ENCODE measurements at places on chromosomes 2 and 18.

DNA sequence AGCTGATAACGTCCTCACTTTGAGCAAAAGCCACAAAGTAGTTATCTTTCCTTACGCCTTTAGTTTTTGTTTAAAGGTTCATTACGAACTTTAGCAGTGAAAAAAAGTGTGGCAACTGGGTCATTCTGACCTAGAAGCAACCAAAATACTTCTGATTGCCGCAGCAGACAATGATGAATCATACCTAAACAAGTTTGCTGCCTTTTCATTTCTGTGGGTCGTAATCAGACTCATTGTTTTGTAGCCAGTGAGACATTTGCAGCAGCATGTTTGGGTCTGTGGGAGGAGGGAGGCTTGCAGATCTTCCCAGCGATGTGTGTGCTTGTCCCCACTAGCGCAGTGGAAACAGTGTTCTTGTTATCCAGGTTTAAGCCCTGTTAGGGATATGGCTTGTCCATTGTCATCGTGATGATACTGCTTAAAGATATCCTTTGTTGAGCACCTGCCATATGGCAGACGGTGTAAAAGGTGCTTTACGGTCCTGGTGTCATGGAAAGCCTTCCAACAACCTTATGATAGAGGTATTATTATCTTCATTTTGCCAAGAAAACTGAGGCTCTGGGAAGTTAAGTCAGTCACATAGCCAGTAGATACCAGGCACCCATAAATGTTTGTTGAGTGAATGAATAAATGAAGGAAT lies 1.3 kb upstream of the GREB1 start:
- DNase-seq, result no peak

DNA sequence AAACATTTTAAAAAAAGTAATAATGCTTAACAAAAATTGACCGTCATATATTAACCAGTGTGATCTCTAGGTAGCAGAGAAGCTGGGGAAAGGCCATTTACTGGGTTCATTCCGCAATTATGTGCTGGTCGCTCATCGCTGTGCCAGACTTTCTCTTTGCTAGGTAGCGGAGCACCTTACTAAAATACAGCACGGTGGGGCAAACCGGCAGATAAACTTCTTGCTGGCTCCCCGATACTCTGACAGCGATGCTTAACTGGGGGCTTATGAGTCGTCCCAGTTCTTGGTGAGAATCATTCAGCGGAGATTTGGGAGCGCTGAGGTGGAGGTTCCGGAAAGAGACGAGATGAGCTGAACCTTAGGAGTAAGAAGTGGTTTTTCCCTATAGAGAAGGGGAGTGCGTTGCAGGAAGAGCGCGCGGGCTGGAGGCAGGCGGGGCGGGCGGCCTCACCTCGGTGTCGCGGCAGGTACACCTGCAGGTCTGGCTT lies 605 bp downstream of the C2orf68 start:
- DNase-seq, result no peak

- DNase-seq, result no peak
Observed at GRCh38 chr2:218010140-218010983, 7.6 kb upstream of the TNS1 start.

DNA sequence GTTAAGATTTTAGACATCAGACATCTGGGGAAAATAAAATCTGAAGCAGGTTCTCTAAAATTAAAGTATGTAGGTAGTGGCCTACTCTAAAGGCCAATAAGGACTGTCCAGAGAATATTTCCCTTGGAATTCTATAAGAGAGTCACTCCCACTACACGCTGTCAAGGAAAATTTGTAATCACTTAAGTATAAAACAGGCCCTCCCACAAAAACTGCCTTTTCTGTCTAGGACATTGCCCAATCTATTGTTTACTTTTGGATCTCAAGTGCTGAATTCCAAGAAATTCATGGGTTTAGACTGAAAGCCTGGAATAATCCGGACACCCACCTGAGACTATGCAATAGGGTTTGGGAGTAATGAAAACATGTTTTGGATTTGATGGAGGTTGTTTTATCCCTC lies 1.7 kb upstream of the SRBD1 start:
- DNase-seq, result no peak

GRCh38 chr2:204225671-204226073 lies 289.1 kb downstream of the ICOS start:
- DNase-seq, result no peak

DNA sequence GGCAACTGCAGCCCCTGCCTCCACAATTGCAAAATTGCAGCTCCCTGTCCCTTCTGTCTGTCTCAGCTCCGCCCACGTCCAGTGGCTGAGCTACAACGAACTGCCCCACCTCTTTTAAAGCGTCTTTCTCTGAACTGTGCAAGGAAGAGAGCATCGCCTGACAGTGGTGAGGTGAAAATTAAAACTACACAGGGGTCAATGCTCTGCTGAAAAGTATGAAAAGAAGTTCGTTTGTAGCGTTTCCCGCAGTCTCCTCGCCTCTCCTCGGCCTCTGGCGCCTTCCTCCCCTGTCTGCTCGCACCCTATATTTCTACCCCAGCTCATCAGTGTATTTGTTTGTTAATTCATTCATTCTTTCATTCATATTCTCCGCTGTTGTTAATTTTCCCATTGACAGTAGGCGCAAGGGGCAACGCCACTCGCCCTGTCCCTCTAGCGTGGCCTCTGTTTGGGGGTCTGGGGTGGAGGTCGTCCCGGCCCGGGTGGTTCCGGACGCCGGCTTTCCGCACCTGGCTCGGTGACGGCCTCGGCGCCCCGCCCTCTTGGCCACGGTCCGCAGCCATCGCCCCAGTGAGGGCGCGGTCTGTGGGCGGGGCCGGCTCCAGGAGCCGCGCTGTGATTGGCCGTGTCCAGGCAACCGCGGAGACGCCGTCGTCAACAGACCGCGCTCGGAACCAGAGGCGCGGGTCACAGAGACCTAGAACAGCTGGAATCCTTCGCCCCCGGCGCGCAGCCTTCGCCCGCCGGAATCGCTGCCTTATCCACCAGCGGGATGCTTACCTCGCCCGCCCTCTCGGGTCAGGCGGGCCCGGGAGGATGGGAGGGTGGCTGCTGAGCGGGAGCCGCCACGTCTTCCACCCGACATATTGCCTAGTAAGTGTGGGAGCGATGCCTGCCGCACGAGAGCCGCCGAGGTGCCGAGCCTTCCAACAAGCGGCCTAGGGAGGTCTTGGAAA lies at the start of gene VWA3B:
TSS of gene VWA3B (plus strand) at position 677 of the 956 bp plus-strand sequence. CDS start 5,926 bp downstream, outside the sequence.
- DNase-seq, result no peak

GRCh38 chr2:206054952-206055351 lies 31.0 kb downstream of the INO80D start:
- no peak for DNase-seq

DNA sequence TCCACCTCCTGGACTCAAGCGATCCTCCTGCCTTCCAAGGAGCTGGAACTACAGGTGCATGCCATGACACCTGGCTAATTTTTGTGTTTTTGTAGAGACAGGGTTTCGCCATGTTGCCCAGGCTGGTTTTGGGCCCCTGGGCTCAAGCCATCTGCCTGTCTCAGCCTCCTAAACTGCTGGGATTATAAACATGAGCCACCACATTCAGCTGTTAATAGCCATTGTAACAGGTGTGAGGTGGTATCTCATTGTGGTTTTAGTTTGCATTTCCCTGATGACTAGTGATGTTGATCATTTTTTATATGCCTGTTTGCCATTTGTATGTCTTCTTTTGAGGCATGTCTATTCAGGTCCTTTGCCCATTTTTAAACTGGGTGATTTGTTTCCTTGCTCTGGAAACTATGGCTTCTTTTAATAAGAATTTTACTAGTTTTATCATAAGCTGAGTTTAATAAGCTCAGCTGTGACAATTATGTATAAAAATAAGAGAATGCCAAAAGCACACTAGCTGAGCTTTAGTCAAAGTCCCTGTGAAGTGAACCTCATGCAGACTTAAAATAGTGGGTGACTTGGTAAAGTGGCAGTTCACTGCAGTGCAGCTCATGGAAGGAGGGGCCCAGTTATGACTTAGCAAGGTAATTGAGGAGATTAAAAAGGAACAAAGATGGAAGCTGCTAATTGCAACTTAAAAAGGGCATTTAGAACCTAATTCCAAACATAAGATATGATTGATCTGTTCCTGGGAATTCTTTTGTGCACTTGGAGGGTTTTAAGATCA lies 465.1 kb downstream of the TGIF1 start:
- DNase-seq, result no peak

DNA sequence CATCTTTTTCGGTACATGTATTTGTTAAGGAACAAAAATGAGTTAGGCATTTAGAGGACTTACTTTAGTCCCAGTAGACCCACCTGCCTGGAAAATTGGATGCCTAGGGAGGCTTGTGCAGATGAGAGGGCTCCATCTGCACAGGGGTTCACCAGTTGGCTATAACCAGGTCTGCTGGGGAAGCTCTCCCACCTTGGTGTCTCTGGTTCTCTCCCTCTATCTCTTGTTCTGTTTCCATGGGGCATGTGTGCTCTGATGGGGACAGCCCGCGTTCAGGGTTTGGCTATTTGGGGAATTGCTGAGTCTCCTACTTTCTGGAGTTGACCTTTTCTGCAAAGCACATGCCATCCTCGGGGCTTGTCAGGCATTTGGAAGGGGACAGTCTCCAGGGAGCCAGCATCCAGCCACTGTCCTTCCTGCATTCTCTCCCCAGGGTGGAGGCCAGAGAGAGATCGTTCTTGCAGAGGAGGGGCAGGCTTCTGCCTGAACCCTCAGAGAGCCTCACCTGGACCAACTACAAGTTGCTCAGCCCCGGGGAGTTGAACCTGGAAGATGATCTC lies 157.3 kb downstream of the KLHL29 start:
- DNase-seq, result no peak

- no peak for DNase-seq
Observed at GRCh38 chr2:60560734-60561644, 7.5 kb upstream of the BCL11A start.

DNA sequence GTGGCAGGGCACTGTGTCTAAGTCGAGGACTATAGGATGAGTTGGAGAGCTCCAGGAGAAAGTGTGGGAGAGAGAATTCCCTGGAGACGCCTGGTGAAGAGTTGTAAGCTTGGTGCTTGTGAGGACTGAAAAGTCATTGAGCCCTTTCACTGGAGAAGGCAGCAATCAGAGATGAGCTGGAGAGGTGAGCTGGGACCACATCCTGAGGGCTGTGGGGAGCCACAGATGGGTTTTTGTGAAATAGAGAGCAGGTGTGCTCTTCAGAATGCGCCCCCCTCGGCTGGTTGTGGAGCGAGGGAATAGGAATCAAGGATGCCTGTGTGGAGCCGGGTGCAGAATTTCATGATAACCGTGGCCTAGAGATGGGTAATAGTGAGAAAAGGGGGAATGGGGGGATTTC lies 224.3 kb downstream of the KLHL29 start:
- DNase-seq, result no peak

All from SIG-M5 (cell line).